ENCODE measurements at places on chromosomes 16 and 17.
A peak's percentile ranks its signal among the peaks of the same experiment; 100 is the strongest.

- no peak for DNase-seq
Observed at GRCh38 chr16:31484491-31485171, 1.7 kb downstream of the SLC5A2 start.

DNA sequence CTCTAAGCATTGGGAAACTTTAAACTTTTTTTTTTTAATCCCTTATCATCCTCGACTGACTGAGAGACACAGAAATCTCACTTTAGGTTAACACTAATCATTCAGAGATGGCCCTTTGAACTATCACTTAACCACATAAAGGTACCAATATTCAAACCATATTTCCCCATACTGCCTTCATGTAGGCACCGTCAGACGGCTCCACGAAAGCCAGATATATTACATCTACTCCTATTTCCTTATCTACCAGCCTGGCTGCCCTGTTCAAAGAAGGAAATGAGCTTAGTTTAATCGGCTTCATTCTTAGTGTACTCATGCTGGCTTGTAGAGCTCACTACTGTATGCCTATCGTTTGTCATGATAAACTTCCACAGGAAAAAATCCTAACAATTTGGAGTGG lies 270.9 kb downstream of the CEP112 start:
- DNase-seq = no peak

- no peak for DNase-seq
Observed at GRCh38 chr16:69436896-69437295, 12.5 kb downstream of the CYB5B start.

DNA sequence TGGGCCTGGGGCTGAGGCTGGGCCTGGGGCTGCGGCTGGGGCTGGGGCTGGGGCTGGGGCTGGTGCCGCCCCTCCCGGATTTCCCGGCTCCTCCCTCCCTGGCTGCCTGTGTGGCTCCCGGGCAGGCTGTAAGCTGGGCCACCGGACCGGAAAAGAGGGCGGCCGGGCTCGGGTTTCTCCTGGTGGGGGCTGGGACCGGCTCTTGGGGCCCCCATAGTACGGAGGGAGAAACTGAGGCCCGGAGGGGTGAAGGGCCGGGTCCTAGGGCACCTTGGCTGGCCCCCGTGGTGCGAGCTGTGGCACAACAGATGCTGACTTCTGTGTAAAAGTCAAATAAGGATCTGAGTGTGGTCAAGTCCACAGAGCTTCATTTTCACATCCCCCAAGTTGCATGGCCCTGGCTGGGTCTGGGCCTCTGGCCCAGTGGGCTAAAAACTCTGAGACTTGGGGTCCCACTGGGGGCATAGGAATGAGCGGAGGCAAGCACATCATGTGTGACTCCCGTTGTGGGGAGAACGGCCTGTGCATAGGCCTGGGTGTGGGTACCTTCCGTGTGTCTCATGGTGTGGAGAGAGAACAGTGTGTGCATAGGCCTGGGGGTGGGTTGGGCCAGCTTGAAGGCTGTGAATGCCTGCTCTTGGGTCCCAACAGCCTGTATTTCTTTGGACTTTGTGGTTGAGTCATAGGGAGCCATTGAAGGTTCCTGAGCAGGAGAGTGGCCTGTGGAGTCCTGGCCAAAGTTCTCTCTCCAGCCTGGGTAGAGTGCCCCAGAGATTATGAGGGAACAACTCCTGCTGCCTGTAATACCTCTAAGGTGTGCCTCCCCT lies 123.9 kb upstream of the CIBAR2 start:
- peak; percentile 84 for DNase-seq

- DNase-seq = no peak
Observed at GRCh38 chr16:68752602-68753001, 15.5 kb downstream of the CDH1 start.
